ENCODE measurements at places on chromosomes 5 and 9.

DNA sequence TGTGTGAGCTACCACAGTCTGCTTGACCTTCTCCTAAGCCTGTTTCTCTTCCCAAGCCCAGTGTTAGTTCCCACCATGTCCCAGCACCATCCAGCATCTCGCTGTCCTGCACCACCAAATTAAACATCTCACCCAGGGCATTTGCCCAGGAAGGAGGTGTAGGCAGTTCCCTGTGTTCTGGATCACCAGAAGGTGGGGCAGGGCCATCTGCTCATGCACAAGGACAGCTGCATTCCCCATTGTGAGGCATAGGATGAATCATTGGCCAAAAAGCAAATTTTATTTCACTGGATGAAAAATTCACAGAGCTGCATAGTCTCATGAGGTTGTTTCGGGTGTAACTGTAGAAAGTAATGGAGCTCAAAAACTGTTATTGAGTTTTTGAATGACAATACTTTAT is 89.5 kb upstream of the GRIA1 start:
- no peak for DNase-seq

GRCh38 chr5:84565866-84566265 is 181.2 kb upstream of the EDIL3 start:
- no peak for DNase-seq

- DNase-seq, result no peak
These were observed 81.7 kb upstream of the SPTLC1 start for GRCh38 chr9:92196909-92197308.

DNA sequence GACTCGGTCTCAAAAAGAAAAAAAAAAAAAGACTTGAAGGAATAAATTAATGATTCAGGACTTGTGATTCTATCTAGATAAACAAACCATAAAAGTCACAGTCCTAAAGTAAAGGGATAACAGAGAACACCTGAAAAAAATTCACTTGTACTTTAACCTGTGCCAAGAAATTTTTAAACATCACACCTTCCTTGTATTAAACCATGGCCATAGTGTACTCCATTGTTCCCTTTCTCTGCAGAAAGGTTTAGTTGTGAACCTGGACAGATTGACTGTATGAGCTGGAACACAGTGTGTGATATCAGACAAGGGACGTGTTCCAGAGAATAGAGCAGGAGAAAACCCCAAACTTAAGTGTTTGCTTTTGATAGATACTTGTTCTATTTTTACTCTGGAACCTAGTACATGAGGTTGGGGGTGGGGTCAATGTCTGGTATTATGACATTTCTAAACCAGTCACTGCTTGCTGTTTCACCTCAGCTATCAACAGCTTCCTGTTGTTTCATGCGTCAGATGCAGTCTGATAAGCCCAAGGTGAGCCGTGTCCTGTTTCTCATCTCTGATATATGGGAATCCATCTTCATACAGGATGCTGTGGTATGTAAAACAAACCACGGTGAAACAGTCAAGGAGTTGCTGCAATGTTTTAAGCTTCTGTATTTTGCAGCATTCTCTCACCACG is 62.5 kb upstream of the ITGA1 start:
- peak; percentile 55 for DNase-seq
